ENCODE measurements at places on chromosomes 16 and 17. TPM values are rescaled to one million over a fixed set of nuclear protein-coding genes. Genes with fewer than 3 reads are reported as not detected.

The CLDN7 gene
- 0.54 TPM for total RNA-seq

The NOB1 gene
- 59.3 TPM for total RNA-seq

The OTOP2 gene
- total RNA-seq: not detected

The NUPR1 gene
- 48.0 TPM for total RNA-seq

The CD300E gene
- total RNA-seq: not detected

The KCNH6 gene
- not detected for total RNA-seq

The CIBAR2 gene
- not detected for total RNA-seq

The HS3ST3B1 gene
- 23.1 TPM for total RNA-seq

The IL21R gene
- 1.4 TPM for total RNA-seq

The KRT13 gene
- total RNA-seq: not detected

The TEKT3 gene
- total RNA-seq: not detected

The AGRP gene
- total RNA-seq: not detected

The PRSS22 gene
- total RNA-seq: not detected

GRCh38 chr17:37762666-37763065 is 17.8 kb upstream of the HNF1B start:
- DNase-seq: no peak

- peak; percentile 30 for DNase-seq
Observed at GRCh38 chr16:30837904-30838303, 50.9 kb upstream of the ZNF629 start.

GRCh38 chr17:80374039-80374731 is 40.8 kb upstream of the ENDOV start:
- no peak for DNase-seq

GRCh38 chr16:10676284-10676683 is 18.4 kb downstream of the TEKT5 start:
- DNase-seq: no peak

GRCh38 chr17:40560592-40561293 is 4.5 kb downstream of the CCR7 start:
- DNase-seq: no peak

DNA sequence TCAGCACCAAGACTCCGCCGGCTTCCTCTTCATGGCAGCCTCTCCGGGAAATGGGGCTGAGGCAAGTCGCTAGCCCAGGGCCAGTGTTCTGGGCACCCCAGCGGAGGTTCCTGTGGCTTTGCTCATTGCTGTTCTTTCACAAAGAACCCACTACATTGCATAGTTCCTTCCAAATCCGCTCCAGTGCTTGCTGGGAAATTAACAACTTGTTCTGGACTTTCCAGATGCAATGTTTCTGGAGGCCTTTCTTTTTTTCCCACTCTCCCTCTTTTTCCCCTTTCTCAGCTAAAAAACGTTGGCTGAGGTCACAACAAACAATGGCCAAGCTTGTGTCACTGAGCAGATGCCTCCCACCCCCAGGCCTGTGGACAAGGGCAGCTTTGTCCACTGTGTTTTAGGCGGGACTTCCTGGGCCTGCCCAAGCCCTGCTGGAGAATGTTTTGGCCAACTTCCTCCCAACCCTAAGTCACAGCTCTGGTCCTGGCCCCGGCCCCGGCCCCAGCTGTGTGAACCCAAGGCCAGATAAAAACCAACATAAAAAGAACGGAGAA is 131.5 kb upstream of the RCVRN start:
- no peak for DNase-seq

- no peak for DNase-seq
Observed at GRCh38 chr17:28472871-28473497, 460 bp upstream of the SLC13A2 start.

- DNase-seq: no peak
Observed at GRCh38 chr17:38338053-38338452, 5.7 kb downstream of the GPR179 start.

DNA sequence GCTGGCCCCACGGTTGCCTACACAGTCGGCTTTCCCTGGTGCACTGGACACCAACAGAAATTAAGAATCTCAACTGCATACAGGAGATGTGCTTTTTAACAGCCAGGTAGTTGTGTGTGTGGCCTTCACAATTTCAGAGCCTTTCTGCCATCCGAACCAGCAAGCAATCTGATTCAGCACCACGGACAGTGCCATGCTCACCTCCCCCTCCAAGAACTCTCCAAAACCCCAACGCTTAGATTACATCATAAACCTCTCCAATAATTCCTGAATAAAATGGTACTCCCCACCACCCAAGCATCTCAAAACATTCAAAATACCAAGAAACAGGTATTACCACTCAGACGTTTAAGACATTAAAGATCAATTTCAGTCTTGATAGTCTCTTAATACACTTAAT is 31.8 kb downstream of the USP7 start:
- peak; percentile 10 for DNase-seq

GRCh38 chr16:58339452-58339981 is 44.7 kb upstream of the PRSS54 start:
- peak; percentile 52 for DNase-seq

GRCh38 chr16:68575082-68575481 is 36.0 kb downstream of the ZFP90 start:
- no peak for DNase-seq

DNA sequence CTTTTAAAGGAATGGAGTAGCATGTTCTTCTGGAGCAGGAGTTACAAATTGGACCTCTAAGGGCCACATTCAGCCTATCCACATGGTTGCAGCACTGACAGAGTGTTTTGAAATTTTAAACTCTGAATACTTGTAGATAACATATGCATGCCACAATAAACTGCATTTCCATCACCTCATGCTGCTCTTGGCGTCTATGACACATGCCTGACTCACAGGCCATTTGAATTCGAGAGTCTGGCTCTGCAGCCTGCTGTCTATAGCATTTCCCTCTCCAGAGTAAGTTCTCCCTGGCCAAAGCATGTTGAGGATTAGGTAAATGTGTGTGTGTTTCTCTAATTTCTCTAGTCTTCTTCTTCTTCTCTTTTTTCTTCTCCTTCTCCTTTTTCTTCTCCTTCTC is 28.7 kb upstream of the MYOCD start:
- DNase-seq: peak; percentile 93

DNA sequence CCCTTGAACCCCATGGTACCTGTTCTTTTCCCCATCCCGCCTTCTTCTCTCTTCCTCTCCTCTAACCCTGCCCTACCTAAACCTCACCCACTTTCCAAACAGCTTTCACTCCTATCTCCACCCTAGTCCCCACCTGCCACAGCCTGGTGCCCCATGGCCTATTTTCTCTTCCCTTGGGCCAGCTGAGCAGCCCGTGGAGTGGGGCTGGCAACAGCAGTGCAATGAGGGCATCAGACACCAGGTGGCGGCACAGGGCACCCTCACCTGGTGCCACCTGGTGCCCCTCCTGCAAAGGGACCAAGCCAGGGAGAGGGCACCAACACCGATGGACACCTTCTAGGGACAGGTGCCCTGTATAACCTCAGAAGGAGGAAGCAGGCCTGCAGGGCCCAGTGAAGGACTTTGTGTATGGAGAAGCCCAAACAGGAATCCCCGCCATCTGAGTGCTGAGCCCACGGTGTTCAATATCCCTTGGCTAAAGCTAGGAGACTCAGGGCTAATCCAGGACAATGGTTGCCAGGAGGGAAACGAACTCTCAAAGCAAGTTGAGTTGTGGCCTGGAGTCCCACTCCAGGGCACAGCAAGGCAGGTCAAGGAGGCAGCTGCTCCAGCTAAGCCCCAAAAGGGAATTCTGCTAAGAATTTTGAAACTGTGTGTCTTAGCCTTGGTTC is 4.0 kb upstream of the ABCC3 start:
- DNase-seq: no peak

- no peak for DNase-seq
Observed at GRCh38 chr17:8173871-8174322, 2.3 kb downstream of the TMEM107 start.

DNA sequence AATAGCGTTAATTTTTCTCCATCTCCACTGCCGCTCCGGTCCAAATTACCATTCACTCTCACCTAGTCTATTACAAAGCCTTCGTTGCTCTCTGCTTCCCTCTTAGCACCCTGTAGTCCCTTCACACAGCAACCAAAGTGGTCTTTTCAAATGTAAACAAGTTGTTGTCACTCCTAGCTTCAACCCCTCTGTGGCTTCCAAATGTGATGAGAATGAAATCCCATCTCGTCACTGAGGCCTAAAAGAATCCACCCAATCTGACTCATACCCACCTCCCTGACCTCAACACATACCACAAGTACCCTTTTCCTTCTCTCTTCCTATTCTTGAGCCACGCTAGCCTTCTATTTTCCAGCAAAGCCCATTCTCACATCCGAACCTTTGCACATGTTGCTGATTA is 2.2 kb upstream of the PELP1 start:
- DNase-seq: no peak

DNA sequence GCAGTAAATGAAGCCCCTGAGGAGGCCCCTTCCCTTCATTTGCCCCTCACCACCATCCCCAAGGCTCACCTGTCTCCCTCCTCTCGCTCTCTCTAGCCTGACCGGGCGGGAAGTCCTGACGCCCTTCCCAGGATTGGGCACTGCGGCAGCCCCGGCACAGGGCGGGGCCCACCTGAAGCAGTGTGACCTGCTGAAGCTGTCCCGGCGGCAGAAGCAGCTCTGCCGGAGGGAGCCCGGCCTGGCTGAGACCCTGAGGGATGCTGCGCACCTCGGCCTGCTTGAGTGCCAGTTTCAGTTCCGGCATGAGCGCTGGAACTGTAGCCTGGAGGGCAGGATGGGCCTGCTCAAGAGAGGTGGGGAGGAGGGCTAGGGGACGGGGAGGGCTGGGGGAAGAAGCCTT is 21.0 kb downstream of the WNT9B start:
- DNase-seq: no peak

DNA sequence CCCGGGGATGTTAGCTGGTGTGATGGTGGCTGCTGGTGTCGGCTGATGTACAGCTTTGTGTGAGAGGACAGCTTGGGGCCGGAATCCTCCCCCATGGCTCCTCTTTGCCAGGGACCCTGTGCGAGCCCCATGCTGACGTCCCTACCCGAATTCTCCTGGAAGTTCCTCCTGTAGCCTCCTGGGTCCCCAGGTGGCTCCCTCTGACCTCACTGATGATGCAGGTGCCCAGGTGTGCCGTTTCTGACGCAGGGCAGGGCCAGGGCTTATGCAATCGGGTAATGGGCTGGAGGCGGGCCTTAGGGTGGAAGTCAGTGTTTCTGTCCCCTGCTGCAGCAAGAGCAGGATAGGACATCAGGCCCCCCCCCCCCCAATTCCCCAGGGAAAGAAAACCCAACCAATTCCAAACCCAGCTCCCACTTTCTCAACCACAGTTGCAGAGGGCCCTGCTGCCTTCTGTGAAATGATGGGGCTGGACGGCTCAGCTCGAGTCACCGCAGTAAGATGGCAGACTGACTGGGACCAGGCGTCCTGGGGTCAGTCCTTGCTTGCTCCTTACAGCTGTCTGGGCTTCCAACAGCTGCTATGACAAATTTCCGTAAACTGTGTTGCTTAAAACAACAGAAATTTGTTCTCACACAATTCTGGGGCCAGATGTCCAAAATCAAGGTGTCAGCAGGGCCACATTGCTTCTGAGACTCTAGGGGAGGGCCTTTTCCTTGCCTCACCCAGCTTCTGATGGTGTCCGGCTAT is 139.0 kb upstream of the PLCG2 start:
- no peak for DNase-seq

DNA sequence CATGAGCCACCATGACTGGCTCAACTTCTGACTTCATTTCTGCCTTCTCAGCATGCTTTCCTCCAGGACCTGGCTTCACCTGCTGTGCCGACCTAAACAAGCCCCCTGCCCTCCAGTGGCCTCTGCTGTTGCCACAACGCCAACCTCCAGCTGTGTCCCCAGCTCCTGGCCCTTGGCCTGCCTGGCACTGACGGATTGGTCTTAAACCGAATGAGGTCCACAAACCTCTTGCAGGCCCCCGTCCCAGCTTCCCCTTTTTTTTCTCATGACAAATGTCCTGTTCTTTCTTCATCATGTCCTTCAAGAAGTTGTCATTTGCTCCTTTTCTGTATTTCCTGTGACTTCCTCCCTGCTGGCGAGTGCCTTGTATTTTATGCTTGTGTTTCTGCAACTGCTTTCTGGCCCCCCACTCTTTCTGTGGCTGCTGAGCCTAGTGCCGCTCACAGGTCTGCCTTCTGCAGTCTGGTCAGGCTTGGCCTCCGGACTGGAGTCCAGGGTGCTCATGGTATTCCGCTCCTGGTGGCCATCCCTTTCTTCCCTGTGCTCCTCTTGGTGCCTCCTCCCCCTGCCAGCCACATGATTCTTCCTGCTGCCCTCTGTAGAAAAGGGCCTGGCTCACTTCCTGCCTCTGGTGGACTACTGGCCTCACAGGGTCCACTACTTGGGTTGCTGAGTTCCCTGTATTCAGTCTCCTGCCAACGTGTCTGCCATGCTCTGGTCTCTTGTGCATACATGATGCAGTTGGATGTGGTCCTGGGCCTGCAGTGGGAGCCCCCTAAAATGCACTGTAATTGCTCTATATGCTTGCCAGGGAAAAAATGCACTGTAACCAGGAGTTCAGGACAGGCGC is 2.9 kb downstream of the ATP6V0C start:
- no peak for DNase-seq

GRCh38 chr17:12348476-12348875 is 317.2 kb upstream of the MYOCD start:
- peak; percentile 24 for DNase-seq

DNA sequence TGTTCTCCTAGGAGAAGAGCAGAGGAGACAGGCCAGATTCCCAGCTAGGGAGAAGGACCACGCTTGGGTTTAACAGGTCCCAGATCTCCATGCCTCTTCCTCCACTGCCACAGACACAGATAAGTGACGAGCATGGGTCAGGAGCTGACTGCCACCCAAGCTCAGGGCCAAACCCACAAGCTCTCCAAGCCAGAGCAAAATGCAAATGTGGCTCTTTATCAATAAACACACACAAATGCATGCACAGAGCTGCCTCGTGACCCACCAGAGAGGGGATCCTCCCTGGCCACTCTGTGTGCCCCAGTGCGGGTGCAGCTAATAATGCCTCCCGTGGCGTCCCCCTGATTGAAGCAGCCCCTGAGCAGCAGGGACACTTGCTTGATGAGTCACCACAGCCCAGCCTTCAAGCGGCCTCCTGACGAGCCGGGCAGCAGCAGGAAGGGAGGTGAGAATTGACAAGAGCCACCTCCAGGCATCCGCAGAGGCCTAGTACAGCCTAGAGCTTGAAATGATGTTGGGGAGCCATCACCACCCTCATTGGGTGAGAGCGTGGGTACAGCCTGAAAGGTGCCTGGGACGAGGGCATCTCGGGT is 143.9 kb downstream of the CCDC182 start:
- DNase-seq: no peak

DNA sequence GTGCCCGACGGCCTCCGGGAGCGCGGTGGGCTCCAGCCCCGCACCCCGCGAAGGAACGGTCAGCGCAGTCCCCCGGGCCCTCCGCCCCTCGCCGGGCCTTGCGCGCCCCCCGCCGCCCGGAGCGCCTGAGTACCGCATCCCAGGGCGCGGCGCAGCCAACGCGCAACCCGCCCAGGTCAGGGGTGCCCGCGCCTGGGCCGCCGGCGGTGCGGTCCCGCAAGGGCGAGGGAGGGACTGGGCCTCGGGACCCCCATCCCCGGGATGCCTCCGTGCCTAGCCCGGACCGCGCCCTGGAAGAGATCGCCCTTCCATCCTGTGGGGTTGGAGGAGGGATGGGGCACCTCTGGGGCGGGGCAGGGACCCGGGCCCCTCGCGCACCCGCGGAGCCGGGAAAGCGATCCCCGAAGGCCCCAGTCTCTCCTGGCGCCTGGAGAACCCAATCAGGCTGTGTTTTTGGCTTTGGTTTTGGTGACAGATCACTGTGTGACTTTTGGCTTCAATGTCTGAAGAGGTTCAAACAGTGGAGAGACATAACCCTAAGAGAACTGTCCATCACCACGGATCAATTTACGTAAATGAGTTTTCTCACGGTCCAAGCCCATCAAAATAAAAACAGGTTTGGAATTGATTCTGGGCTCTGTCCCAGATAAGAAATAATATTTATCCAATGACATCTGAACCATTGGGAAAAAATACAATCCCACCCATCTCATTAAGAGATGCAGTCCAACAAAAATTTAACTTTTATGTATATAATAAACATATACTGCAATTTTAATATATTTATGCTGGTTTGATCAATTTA is 17.8 kb downstream of the ENPP7 start:
- no peak for DNase-seq

Data from HFFc6 (cell line).